PC-3 (cell line): ENCODE measurements at places on chromosomes 3 and 15. TPM values are rescaled to one million over a fixed set of nuclear protein-coding genes. Genes with fewer than 3 reads are reported as not detected.

The ZNF710 gene
- 12.9 and 21.2 TPM in 2 replicates for total RNA-seq

The PRTG gene
- total RNA-seq: 1.4 and 5.2 TPM in 2 replicates

The SH2D7 gene
- total RNA-seq: not detected in 2 replicates

The RETNLB gene
- not detected in 2 replicates for total RNA-seq

The CLRN1 gene
- total RNA-seq: not detected in 2 replicates
